Ecto neural progenitor cell (in vitro differentiated cells): ENCODE measurements at places on chromosomes 13 and 19.
A peak's percentile ranks its signal among the peaks of the same experiment; 100 is the strongest.

DNA sequence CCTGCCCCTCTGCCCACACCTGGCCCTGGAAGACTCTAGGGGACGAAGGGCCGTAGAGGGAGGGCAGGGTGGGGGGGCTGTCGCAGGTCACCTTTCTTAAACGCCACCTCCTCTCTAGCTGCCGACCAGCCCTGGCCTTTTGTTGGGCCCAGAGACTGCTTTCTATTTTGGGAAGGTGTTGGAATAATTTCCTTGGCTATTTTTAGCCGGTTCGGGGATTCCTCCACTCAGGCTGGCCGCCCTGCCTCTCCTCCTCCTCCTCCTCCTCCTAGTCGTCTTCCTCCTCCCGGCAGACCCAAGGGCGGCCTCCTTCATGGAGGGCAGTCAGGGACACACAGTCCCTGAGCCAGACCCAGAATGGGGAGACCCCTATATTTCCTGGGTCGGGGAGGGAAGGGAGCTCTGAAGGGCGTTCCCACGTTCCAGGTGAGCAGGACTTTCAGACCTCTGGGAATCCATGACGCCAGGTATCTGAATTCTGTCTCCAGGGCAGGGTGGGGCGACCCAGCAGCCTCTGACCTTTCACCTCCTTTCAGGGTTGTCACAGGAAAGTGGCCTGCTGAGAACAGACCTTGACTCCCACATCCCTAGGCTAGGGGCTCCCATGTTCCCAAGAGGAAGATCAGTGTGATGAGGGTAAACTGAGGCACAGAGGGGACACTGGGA lies 19.9 kb downstream of the GADD45B start:
- no peak for DNase-seq

GRCh38 chr19:17999684-18000479 lies 8.1 kb upstream of the ARRDC2 start:
- no peak for DNase-seq

- DNase-seq, result no peak
Observed at GRCh38 chr13:52160506-52160905, 1.1 kb upstream of the NEK3 start.

DNA sequence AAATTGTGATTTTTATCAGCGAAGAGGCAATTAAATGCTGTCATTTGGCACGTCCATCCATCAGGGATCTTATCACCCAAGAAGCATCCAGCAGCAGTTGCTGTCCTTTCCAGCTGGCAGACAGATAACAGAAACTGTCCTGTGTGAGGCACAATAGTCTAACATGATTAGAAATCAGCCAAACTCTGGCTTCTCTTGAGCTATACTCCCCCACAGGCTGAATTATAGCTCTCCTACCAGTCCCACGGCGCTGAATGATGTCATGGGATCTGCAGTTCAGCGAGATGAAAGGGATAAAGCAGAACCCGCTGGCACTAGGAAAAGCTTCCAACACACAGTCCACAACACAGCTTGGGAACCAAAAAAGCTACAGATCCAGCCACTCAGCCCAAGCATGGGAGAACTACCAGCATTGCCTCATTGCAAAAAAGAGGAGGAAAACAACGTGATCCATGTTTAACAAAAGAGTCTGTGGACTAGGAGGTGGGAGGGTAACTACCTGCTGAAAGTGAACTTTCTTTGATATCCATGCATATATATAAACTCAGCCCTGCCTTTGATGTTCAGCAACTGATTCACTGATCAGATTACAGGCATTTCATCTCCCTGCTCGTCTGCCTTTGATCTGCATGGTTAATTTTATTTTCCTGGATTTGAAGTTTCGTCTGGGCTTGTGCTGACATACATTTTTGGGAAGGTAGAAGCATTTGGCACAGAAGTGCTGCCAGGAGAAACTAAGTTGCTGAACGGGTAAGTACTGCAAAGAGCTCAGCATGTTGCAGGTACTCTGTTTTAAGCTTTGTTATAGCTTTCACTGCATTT lies at the start of gene TNFRSF19:
Gene TNFRSF19 (plus strand): TSS at position 314 of the 822 bp plus-strand sequence. CDS start 19,772 bp downstream, outside the sequence.
- peak; percentile 75 for DNase-seq

DNA sequence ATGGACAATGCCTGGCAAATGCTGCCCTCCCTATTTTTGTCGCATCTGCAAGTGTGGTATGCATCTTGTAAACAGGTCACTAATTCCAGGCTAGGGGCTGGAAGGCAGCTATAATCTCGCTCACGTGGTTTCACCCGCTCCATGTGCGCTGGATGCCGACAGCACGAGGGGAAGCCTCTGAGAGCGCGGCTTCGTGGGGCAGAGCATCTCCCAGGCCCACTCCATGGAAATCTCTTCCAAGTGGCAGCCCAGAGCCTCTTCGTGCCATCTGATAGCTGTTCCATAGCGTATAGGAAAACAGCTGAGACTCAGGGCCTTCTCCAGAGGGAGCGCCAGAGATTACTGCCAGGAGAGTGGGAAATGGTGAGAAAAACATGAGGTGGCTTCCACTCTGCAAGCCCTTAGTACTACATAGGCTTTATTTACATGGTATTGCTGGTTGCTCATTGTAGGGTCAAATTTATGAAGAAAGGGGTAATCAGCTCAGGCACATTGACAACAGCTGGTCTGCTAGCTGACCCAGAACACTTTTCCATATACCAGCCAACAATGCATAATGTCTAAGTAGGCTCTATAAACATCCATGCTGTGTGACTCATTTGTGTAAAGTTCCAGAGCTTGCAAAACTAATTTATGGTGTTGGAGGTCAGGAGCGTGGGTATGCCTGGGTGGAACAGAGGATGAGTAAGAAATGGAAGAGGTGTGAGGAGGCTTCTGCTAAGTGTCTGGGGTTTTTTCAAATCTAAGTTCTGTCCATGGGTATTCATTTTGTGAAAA lies 165.2 kb downstream of the SHISA2 start:
- DNase-seq, result no peak

DNA sequence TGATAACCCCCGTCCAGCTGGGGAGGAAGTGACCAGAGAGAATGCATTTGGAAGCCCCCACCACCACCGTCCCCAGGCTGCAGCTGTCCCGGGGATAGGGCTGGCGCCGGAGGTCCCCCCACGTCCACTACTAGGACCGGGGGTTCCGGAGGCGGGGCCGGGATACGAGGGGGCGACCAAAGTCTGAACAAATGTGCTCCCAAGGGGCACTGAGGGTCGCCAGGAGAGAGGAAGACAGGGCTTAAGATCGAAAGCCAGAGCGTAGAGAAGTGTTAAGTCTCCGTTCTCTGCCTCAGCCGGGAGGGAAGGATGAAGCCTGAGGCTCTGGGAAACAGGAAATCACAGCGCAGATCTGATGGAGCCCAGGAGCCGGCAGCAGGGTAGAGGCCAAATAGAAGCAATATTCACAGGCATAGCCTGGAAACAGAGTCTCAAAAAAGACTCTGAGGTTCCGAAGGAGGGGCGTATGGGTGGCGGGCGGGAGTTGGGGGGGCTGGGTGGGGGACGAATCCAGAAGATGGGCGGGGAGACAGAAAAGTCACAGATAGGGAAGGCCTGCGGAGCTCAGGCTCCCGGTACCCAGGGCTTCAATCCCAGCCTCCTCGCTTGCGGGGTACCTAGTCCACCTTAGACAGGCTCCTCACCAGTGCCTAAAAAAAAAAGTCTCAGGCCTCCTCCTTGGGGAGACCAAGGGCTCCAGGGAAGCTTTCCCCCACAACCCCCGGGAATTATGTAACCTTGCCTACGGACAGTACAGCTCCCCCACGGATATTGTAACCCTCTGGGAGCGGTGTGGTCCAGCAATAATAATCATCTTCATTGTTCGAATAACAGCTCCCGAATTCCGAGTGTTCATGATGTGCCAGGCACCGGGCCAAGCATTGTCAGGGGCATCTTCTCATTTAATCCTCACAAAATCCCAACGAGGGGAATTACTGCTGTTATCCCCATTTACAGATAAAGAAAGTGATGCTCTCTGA lies 1.1 kb upstream of the ERF start:
- DNase-seq, result peak; percentile 78

DNA sequence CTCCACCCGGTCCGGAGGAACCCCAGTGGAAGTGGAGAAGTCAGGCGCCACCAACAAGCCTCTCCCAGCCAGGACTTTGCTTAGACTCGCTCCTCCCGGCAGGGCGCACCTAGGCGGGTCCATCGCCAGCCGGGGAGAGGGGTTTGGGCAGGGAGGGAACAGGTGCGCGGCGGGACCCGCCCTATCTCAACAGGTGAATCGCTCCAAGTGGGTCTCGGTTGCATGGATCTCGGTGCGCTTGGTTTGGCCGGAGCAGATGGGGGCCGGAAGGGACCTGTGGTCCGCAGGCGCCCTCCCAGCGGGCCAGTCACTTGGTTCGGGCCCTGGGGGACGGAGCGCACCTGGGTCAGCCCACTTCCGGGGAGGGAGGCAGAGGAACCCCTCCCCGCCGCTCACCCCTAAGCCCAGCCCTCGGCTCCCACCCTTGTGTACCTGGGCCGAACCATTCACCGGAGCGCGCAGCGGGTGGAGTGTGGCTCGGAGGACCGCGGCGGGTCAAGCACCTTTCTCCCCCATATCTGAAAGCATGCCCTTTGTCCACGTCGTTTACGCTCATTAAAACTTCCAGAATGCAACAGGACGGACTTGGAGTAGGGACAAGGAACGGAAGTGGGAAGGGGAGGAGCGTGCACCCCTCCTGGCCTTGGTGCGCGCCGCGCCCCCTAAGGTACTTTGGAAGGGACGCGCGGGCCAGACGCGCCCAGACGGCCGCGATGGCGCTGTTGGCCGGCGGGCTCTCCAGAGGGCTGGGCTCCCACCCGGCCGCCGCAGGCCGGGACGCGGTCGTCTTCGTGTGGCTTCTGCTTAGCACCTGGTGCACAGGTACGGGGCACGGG lies at the start of gene LSR:
Gene LSR (plus strand): TSS at position 693 of the 836 bp plus-strand sequence. CDS start 21 bp downstream, at position 714.
- peak; percentile 92 for DNase-seq

DNA sequence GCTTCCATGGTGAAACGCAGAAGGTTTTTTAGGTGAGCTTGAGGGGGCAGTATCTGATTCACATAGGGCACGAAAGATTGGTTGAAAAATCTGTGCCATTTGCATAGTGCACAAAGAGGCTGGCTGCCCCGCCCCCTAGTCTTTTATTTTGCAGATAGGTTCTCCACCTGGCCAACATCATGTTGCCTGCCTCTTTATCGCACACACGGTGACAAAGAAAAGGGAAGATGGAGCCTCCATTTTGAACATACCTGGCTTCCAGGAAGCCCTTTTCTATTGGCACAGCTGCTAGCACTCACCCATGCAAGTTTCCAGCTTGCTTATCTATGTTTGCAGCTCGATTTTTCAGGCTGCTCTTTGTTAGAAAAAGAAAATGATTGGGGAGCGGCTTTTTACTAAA lies 316.2 kb upstream of the KLHL1 start:
- no peak for DNase-seq

- DNase-seq, result no peak
Observed at GRCh38 chr13:32323912-32324311, 8.6 kb downstream of the BRCA2 start.

- DNase-seq, result no peak
Observed at GRCh38 chr19:6113616-6114188, 3.4 kb upstream of the RFX2 start.

DNA sequence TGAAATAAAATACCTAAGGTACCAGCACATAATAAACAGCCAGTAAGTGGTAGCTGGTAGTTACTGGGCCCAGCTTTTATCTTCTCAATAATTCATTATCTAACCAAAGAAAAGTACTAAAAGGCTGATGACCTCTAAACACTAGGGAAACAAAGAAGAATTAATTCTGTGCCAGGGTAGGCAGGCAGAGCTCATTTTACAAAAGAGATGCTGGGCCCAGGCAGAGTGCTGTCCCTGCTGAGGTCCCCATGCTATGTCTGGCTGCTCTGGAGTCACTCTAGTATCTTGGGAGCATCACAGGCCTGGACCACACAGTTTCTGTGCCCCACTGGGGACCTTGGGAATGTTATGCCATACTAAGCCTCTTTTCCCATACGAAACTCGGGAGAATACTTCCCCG lies 18.2 kb downstream of the ZNF507 start:
- no peak for DNase-seq

- no peak for DNase-seq
Observed at GRCh38 chr13:46478651-46479050, 74.3 kb upstream of the LRCH1 start.

DNA sequence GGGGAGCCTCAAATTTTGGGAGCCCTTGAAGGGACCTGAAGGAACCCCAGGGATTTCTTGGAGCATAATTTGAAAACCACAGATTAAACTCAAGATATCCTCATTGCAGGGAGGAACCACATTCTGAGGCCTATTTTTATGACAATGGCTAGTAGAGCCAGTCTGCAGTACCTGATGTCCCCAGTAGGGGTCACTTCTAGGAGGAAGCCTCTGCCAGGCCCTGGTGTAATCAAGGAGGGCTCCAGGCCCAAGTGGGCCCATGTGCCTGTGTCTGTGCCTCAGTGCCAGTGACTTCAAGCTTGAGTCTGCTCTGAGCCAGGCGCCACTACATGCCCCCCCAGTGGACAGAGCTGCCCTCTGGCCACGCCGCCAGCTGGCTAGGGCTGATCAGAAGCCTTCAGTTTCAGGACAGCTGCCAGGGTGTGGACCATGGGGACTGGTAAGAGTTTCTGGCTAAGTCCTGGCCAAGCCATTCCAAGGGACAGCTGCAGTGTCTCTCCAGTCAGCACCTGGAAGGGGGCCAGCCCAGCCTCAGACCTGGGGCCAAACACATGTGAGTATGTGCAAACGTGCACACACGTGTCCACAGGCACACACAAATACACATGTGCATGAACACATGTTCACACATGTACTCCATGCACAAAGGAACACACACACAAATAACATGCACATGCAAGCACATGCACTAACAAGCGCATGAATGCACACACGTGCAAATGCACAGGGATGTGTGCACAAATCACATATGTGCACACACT lies 20.5 kb upstream of the SLC7A10 start:
- no peak for DNase-seq

- DNase-seq, result no peak
Observed at GRCh38 chr19:30393046-30393445, 20.9 kb downstream of the ZNF536 start.

DNA sequence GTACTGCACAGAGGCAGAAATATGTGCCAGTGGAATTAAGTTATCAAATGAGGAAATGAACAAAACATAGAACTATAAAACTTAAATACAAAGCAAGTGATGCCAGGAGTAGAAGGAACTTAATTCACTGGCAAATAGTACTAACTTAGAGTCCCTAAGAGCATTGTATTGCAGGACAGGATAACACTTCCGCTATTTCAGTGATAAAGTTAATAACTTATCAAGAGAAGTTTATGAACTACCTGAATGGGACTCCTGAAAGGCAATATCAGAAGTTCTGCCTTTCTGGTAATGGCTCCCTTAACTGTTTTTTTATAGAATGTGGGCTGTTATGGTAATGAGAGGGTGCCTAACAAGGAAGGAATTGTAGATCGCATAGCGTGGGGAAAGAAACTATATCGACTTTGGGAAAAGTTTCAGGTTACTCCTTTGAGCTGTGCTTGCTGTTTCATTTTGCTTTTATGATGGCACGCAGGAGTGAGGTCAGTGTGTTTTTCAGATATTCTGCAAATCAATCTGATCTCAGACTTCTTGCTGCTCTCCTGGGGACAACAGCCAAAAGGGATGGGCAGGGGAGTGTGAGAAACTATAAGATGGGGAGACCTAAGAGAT lies 95.3 kb upstream of the MLNR start:
- no peak for DNase-seq

DNA sequence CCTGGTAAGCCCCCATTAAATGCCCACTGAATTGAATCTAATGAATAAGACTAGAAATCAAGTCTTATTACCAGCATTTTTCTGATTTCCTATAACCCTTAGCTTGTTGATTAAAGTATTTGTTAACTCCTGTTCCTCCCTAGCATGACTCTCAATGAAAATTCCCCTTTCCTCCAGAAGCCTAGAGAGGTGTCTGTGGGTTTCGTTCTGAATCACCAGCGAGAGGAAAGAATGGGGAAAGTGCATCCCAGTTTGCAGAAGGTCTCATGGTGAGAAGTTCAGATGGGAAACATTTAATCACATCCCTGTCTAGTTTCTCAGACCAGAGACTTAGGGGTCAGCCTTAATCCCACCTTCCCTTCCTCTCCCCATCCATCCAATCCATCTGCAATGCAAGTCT lies 26.9 kb downstream of the POU2F2 start:
- DNase-seq, result no peak
